Lung (tissue), 17 donors: ENCODE measurements at places on chromosomes 5 and 9. TPM values are rescaled to one million over a fixed set of nuclear protein-coding genes. Genes with fewer than 3 reads are reported as not detected.
A peak's percentile ranks its signal among the peaks of the same experiment; 100 is the strongest.

DNA sequence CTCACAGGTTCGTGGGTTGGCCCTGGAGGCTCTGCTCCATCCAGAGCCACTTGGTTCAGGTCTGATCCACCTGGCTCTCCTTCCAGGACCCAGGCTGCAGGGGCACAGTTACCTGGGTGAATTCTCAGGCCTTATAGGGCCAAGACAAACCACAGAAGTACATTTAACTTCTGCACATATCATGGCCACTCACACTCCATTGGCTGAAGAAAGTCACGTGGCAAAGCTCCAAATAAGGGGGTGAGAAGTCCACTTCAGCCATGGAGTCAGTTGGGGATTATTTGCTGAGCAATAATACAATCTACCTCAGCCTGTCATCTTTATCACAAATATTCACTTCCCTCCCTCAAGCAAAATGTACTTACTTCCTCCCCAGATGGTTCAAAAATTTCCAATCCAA is 83.6 kb downstream of the MACROH2A1 start:
- DNase-seq, result no peak

- DNase-seq, result no peak
Measured at GRCh38 chr5:111983459-111983858, 226.5 kb upstream of the NREP start.

Gene CLIC3
- 17.2 TPM for polyA plus RNA-seq

Gene SPATA31A1
- polyA plus RNA-seq, result not detected

Gene GCNT4
- 0.54 TPM for polyA plus RNA-seq

- DNase-seq, result no peak
Measured at GRCh38 chr5:143886096-143886495, 74.1 kb downstream of the HMHB1 start.

- peak; percentile 56 for DNase-seq
Measured at GRCh38 chr5:61332358-61332749, 296 bp downstream of the ZSWIM6 start.

Gene HRCT1
- polyA plus RNA-seq, result 1.7 TPM

Gene STPG3
- polyA plus RNA-seq, result 0.18 TPM

Gene ALDOB
- polyA plus RNA-seq, result 0.09 TPM

- peak; percentile 38 for DNase-seq
Measured at GRCh38 chr9:92151691-92152393, 36.6 kb upstream of the SPTLC1 start.

- peak; percentile 71 for DNase-seq
Measured at GRCh38 chr5:51382521-51383130, 622 bp upstream of the ISL1 start.

Gene MCC
- polyA plus RNA-seq, result 4.0 TPM

Gene C5orf52
- not detected for polyA plus RNA-seq

- DNase-seq, result no peak
Measured at GRCh38 chr9:121786998-121787422, 135.6 kb downstream of the DAB2IP start.

DNA sequence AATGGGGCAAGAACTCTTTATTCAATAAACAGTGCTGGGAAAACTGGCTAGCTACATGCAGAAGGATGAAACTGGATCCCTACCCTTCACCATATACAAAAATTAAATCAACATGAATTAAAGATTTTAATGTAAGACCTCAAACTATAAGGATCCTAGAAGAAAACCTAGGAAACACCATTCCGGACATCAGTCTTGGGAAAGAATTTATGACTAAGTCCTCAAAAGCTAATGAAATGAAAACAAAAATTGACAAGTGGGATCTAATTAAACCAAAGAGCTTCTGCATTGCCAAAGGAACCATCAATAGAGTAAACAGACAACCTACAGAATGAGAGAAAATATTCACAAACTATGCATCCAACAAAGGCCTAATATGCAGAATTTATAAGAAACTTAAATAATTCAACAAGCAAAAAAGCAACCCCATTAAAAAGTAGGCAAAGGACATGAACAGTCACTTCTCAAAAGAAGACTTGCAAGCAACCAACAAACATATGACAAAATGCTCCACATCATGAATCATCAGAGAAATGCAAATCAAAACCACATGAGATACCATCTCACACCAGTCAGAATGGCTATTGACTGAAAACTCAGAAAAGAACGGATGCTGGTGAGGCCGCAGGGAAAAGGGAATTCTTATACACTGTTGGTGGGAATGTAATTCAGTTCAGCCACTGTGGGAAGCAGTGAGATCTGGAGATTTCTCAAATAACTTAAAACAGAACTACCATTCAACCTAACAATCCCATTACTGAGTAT is 104.3 kb upstream of the MAP3K1 start:
- no peak for DNase-seq

Gene NFIB
- 7.3 TPM for polyA plus RNA-seq

DNA sequence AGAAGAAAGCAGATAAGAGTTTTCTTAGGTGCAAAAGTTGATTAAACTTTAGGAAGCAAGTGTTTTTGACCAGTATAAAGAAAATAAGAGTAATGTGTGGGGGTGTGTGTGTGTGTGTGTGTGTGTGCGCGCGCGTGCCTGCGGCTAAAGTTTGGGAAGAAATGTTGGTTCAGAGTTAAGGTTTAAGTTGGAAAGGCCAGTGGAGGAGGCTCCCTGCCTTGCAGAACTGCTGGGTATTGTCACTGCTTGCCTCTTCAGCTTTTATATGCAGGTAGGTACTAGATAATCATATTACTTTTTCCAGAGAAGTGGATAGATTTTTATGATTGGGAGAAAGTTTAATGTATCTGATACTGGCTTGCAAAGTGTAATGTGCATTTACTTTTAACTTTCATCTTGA is 2.0 kb downstream of the PIK3R1 start:
- DNase-seq, result no peak

DNA sequence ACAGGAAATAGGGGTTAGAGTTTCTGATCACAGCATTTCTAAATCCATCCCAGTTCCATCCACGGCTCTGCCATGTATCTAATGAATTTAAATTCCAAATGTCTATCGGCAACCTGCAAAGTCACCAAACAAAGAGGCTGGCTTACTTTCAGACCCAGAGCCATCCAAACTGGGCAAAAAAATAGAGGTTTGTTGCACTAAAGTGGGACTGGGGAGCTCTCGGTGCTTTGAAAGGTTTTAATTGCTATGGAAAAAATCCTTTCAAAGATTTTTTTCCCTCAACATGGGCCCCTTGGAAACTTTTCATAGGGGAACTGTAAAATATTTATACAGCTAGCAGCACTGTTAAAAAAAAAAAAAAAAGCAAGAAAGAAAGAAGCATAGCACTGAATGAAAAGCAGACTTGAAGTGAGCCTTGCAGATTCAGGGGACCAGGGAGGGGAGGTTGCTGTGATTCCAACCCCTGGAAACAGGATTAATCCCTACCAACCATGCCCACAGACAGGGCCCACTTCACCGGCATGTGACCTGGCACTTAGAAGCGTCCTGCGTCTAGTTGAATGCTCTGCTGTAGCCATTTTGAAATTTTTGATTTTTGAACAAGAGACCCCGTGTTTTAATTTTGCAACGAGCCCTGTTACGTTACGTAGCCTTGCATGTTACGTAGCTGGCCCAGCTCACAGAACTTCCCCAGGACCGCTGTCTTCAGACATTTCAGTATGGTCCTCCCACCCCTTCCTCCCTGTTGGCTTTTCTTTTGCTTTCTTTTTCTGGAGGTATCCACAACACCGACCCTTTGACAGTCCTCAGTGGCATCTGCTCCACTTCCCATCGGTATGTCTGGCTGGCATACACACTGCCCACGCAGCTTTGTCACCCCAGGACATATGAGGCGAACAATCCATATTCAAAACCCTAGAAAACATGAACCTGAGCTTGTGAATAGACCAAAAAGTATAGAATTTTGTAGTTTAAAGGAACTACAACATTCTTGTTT is 105.3 kb upstream of the NFIB start:
- DNase-seq, result no peak

GRCh38 chr5:1547236-1547635 is 23.5 kb upstream of the LPCAT1 start:
- no peak for DNase-seq
